ENCODE measurements at places on chromosomes 12 and 14.

GRCh38 chr12:65792724-65793123 lies 31.6 kb upstream of the HMGA2 start:
- no peak for DNase-seq

- no peak for DNase-seq
These were observed 72.4 kb downstream of the USP15 start for GRCh38 chr12:62332598-62332997.

- DNase-seq: no peak
These were observed 24.0 kb downstream of the TTC9 start for GRCh38 chr14:70665448-70666360.

DNA sequence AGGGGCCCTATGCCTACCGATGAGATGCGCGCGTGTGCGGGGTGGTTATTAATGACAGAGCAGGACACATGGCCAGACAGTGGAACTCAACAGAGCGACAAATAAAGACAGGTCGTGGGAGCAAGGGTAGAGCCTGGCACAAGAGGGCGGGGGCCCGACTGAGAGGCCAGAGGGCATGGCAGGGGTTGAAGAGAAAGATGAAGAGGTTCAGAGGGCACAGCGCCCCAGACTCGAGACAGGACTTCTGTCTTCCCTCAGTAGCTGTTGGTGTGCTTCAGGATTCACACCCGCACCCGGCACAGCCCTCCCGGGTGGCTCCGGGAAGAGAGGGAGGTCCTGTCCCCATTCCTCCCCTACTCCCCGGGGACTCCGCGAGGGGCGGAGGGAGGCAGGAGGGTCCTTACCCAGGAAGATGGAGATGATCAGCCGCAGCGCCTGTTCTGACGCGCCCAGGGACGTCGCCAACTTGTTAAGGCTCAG lies 366 bp downstream of the LPCAT3 start:
- no peak for DNase-seq

- DNase-seq: no peak
These were observed 124.8 kb downstream of the PLCZ1 start for GRCh38 chr12:18612971-18613370.

DNA sequence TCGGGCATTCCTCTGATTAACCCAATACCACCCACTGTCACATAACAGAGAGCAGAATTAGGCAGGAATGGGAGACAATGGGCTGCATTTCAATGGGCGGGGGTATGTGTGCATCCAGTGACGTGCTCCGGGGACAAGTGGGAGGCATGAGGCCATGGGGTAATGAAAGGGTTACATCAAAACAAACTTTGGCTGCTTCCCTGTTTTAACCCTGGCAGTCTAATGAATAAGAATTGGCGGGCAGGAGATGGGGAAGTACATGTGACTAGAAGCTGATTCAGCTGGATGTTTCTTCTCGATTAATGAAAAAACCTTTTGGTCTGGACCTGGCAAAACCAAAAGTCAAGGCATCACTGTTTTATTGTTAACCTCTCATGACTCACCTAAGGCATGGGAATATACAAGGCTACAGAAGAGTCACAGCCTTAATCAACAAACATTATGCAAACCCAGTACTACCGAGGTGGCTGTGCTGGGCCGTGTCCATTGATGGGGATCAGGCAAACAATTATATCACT lies 44.2 kb downstream of the SOCS2 start:
- peak; percentile 56 for DNase-seq

GRCh38 chr14:69328765-69329164 lies 68.8 kb downstream of the GALNT16 start:
- no peak for DNase-seq

- no peak for DNase-seq
These were observed 15.0 kb upstream of the TBX5 start for GRCh38 chr12:114420944-114421335.

DNA sequence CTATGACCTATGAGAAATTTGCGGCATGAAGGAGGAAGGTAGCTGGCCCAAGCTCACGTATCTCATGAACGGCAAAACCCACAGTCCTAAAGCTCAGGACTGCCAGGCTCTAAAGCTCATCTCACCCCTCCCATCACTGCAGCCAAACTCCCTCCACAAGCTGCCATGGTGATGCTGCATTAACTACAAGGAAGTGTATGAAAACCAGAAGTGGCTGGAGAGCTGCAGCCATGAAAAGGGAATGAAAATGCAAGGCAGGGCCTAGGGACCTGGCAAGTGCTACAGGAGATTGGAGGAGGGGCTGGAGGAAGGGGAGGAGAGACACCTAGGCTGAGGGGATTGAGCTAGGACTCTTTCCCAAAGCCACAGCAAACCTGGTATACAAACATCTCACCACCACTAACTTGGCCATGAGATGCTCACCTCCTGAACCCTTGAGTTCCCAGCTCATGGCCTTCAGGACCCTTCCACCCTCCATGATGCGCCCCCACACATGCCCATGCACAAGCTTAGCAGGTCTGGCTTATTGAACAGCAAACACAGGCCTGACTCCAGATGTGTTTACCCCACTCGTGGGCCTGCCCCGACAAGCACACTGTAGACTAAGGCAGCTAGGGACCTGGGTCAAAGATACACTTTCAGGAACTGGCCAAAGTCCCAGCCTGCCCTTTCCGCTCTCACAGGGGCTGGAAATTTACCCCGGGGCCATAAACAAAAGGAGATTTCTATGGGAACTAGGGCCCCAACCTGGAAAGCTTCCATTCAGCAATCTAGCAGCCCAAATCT lies 42.0 kb downstream of the LTBP2 start:
- no peak for DNase-seq

- no peak for DNase-seq
These were observed 19.7 kb downstream of the FOS start for GRCh38 chr14:75298187-75298965.

DNA sequence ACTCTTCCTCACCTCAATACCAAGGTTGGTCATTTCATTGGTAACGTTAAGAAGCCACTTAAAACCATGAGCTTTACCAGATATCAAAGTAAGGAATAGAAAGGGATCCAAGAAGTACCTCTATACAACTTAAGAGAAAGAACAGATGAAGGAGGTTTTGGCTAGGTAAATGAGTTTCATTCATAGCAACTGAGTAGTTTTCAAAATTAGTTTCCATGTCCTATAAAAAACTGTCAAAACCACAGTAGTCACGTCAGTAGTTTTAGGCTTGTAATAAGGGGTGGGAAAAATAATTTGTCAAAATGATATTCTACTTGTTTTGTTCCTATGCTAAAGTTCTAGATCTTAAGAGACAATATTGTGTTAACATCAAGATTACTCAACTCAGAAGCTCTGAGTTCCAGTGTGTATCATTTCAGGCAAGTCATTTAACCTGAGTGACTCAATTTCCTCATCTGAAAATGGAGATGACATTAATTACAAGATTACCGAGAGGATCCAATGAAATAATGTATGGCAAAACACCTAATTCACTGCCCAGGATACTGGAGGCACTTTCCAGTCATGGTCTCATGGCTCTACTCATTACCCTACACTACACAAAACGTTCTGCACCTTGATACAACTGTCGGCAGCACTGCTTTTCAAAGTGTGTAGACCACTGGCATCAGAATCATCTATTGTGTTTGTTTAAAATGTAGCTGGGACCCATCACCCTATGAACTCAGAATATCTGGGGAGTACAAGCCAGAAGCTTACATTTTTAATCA lies 24.1 kb upstream of the SLC6A13 start:
- no peak for DNase-seq

GRCh38 chr14:32820181-32820580 lies 118.5 kb upstream of the NPAS3 start:
- no peak for DNase-seq

DNA sequence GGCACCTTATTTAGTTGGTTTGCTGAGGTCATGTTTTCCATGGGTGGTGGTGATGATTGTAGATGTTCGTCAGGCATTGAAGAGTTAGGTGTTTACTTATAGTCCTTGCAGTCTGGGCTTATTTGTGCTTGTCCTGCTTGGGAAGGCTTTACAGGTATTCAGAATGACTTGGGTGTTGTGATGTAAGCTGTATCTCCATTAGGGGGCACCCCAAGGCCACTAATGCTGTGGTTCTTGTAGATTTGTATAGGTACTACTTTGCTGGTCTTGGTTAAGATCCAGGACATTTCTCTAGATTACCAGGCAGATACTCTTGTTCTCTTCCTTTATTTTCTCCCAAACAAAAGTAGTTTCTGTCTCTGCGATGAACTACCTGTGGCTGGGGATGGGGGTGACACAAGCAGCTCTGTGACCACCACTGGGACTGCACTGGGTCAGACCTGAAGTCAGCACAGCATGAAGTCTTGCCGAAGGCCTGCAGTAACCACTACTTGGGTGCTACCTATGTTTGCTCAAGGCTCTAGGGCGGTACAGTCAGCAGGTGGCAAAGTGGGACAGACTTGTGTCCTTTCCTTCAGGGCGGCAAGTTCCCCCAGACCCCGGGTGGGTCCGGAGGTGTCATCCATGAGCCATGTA lies 35.8 kb upstream of the FBXO33 start:
- no peak for DNase-seq

DNA sequence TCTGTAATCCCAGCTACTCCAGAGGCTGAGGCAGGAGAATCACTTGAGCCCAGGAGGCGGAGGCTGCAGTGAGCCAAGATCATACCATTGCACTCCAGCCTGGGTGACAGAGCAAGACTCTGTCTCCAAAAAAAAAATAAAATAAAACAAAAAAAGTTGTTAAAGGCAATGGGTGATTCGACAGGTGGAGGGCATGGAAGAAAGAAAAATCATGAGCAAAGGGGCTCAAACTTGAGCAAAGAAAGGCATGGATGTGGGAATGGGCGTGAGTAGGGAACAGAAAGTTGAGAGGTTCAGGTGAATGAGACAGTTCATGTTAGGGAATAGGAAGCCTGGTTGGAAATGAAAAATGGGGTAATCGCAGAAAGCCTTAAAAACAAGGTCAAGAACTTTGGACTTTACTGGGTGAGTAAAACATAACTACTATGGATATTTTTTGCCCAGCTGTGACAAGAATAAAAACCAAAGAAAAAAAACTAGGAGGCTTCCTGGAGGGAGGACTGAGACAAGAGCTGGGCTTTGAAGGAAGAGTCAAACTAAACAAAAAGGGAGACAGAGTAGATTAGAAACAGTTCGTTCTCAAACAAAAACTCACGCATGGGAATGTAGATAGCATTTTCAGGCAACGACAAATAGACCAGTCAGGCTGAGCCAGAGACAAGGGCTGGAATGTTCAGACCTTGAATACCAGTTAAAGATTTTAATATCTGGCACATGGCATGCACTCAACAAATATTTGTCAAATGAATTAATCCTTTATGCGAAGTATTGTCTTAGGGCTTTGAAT lies 18.8 kb downstream of the PYM1 start:
- DNase-seq: no peak

DNA sequence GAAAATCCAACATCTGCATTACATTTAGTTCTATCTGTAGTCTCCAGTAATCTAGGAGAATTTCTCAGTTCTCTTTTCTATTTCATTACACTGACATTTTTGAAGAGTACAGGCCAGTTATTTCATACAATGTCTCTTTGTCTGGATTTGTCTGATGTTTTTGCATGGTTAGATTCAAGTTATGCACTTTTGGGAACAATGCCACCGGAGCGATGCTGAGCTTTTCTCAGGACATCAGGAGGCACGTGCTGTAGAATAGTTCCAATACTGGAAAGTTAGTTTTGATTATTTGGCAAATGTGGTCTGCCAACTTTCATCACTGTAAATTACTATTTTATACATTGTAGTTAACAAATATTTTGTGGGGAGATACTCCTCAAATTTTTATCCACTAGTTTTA lies 43.1 kb downstream of the ALDH1L2 start:
- no peak for DNase-seq

DNA sequence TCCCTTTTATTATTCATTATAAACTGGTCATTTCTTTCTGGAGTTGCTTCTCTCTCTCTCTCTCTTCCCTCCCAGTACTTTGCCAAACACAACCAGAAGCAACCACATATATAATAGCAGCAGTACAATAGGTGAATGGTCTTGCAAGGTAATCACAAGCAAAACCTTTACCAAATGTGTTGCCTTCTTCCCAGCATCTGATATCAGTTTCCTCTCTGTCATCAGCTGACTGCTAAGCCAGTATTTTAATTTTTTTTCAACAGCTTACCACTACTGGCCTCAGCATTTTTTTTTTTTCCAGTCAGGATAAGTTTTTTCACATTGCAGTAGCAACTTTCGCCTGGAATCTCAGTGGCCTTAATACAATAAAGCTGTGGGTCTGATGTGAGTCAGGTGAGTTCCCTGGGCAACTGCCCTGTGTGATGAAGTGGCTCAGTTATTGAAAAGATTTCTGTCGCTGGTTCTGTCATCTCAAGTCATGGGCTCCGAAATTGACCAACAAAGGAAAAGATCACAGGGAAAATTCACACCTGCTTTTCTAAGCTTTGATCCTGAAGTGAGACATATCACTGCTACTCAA lies 282.5 kb upstream of the AMIGO2 start:
- no peak for DNase-seq

DNA sequence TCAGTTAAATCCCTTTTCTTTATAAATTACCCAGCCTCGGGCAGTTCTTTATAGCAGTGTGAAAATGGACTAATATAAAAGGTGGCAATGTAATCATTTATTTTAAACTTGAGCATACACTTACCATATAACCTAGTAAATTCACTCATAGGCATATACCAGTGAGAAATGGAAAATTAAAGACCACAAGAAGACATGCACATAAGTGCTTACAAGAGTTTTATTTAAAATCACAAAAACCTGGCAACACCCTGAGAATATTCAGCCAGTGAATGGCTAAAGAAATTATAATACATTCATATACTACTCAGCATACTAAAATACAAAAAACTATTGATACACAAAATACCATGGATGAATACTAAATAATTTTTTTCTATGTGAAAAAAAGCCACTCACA lies 1017.5 kb upstream of the TMEM132C start:
- DNase-seq: no peak

DNA sequence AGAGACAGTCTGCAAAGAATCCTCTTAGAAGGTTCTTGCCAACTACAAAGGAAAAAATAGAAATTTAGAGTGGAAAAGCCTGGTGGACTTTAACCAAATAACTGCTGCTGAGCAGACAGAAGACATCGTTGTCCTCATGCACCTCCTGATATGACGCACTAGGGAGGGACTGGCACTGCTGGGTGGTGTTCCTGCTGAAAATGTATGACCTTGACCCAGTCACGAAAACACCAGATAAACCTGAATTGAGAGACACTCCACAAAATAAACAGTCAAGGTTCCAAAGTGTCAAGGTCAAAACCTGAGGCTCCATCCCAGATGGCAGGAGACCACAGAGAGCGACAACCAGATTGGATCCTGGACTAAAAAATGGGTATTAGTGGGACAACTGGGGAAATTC lies 61.9 kb downstream of the CHGA start:
- no peak for DNase-seq

DNA sequence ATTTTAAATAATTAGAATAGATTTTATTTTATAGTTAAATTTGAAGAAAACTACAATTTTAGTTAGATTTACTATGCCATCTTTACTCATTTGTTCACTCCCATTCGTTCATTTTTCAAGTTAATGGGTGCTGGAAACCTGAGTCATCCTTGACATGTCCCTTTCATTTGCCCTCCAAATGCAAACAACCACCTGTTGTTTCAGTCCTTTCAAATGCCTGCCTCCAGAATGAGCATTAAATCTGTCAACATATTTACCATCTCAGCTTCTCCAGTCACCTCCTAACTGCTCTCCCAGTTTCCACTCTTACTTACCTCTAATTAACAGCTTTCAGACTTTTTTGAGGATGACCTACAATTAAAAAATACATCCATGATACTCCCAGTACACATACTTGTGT lies 375.5 kb downstream of the RAD51B start:
- DNase-seq: no peak
